ENCODE measurements at places on chromosomes 11 and 22.

DNA sequence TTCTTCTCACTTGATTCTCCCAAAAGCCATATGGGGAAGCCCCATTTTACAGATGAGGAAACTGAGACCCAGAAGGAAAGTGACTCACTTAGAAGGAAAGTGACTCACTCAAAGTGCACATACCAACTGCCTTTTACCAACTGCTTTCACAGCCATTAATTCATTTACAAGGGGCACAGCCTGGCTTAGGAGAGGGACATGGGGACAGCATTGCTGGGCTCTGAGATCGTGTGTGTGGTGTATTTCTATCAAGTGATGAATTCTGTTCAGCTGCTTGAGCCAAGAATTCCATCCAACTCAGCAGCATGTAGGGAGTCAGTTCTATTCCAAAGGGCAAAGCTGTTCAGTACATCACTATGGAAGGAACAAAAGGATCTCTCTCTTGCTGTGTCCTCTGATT lies 23.5 kb upstream of the PAK1 start:
- no peak for DNase-seq

DNA sequence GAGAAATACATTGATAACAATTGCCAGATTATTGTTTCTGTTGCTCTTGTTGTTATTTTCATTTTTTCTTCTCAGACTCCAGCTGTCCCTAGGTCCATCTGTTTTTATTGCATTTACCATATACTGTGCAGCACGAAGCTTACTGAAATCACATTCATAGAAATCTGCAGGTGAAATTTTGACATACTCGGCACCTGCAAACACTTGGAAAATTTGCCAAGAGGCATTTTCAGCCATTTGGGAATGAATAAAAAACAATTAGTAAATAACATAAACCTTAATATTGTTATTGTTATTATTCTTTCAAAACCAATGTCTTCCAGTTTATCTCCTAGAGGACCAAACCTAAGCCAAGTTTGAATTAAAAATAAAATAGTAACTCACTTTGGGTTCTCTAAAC lies 2357.2 kb downstream of the LRRC4C start:
- no peak for DNase-seq

DNA sequence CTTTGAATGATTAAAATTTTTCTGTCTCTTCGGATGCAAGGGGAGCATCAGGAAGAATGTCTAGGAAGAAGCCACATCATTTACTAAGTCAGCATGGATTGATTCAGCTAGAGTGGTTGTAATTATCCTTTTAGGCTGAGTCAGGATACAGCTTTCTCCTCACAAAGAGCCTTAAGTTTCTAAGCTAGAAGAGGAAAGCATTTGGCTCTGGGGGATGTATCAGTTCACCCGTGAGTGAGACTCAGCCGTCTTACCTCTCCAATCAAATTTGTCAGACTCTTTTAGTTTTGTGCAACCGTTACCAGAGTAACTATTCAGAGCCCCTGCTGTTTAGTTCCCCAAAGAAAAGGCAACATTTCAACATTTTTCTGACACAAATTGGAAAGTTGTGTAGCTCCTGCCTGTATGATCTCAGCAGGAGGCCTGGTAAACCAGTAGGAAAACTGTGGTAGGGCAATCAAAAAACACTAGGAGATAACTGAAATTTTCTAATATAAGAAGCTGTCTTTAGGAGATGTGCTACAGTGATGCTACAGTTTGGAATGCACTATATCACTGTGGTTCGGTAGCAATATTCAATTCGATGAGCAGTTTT lies 432.4 kb upstream of the LUZP2 start:
- DNase-seq, result no peak

DNA sequence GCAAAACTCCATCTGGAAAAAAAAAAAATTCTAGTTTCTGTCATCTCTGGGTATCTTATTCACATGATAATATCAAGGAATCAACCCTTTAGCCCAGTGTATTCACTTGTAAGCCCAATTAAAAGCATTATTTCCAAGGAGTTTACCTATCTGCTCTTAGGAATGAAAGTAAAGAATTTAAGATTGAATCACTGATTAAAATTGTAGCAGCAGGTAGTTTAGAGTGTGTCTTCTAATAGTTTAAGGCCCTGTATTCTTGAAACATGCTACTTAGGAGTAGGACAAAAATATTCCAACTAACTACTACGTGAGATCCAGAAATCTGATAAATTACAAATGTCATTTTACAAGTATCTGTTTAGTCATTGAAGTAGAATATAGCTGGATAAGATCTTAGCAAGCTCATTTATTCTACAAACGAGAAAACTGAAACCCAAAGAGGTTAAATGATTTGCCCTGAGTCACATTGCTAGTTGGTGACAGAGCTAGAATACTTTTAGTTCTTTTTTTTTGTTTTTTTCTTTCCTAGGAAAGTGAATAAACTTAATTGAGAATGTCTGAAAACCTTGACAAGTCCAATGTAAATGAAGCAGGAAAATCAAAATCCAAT lies 4.0 kb downstream of the TCP11L1 start:
- DNase-seq, result no peak
